ENCODE measurements at places on chromosomes 6 and 20. TPM values are rescaled to one million over a fixed set of nuclear protein-coding genes. Genes with fewer than 3 reads are reported as not detected.

Gene PNPLA1
- 0.07 TPM for polyA plus RNA-seq

DNA sequence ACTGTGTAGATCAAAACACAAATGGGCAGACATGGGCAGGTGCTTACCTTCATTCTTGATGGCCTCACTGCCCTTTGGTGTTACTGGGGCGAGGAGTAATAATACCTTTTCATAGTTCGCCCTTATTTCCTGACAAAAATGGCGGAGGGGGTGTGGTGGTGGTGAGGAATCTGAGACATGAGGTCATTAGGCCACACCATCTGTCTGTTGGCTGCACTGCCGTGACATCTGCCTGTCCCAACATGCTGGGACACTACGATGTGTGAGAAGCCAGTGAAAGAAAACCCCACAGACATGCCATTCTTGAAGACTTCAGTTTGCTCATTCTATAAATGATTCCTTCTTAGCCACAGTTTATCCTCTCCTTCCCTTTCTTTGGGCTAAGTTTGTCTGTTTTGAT, 13.4 kb upstream of the MAPRE1 start:
- DNase-seq, result no peak
- H3K27ac ChIP-seq, result no peak overlapping the region
- no peaks in the 10 kb centered on the region for H3K27me3 ChIP-seq
- no peak overlapping the region for H3K4me3 ChIP-seq
- peaks cover 8% of the 10 kb centered on the region for H3K36me3 ChIP-seq
- no peaks in the 10 kb centered on the region for H3K4me1 ChIP-seq

GRCh38 chr20:23063581-23063980, 14.1 kb upstream of the THBD start:
- no peak overlapping the region for H3K4me3 ChIP-seq
- no peaks in the 10 kb centered on the region for H3K27me3 ChIP-seq
- H3K27ac ChIP-seq, result no peak overlapping the region
- H3K36me3 ChIP-seq, result no peaks in the 10 kb centered on the region
- no peaks in the 10 kb centered on the region for H3K4me1 ChIP-seq

GRCh38 chr6:89010825-89011224, 47.4 kb upstream of the RNGTT start:
- DNase-seq, result no peak
- no peak overlapping the region for H3K4me3 ChIP-seq
- H3K4me1 ChIP-seq, result no peaks in the 10 kb centered on the region
- H3K27ac ChIP-seq, result no peak overlapping the region

Data from liver (tissue), 10 donors.